ENCODE measurements at places on chromosomes 5 and 9.
A peak's percentile ranks its signal among the peaks of the same experiment; 100 is the strongest.

DNA sequence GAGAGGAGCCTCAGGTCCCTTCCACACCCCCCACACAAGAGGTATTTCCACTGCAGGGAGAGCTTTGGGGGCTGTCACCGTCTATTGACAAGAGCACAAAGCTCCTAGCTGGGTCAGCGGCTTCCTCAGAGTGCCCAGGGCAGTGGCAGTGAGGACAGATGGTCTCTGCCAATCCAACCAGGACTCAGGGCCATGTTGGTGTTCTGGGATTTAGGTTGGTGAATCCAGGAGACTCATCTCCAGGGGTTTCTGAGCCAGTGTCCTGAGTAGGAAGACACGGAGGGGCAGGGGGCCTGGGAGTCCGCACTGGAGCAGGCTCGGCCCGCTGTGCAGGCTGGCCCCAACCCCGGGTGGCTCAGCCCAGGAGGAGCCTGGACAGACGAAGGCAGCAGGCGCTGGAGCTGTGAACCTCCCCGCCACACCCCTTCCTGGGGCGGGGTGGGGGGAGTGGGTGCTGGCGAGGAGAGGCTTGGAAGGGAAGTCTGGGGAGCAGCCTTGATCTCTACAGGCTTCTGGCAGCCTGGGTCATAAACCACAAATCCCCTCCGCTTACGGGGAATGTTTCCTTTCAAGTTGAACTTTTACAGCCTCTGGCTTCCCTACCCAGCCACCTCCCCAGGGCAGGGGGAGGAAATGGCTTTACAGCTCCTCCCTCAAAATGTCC lies 19.6 kb downstream of the CRB2 start:
- no peak for DNase-seq

DNA sequence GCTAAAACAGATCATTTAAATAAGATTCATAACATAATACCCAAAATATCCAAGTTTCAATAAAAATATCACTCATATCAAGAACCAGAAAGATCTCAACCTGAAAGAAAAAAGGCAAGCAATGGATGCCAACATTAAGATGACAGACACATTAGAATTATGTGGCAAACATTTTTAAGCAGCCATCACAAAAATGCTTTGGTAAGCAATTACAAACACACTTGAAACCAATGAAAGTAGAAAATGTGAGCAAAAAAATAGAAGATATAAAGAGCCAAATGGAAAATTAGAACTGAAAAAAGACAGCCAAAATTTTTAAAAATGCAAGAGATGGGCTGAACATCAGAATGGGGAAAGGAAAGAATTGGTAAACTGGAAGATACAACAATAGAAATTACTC lies 96.9 kb downstream of the PRELID2 start:
- DNase-seq = no peak

DNA sequence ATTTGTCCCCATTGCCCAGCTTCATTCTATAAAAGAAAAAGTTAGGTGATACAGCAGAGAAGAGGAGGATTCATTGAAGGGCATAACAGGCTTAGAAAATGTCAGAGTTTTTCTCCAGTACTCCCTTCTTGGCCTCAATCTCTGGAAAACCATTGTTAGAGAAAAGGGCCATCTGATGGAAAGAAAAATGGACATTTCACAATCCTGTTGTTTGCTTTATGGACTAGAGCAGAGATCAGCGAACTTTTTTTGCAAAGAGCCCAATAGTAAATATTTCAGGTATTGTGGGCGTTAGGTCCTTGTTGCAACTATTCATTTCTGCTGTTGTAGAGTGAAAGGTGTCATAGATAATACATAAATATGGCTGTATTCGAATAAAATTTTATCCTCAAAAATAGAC lies 208.8 kb downstream of the TLE4 start:
- no peak for DNase-seq

DNA sequence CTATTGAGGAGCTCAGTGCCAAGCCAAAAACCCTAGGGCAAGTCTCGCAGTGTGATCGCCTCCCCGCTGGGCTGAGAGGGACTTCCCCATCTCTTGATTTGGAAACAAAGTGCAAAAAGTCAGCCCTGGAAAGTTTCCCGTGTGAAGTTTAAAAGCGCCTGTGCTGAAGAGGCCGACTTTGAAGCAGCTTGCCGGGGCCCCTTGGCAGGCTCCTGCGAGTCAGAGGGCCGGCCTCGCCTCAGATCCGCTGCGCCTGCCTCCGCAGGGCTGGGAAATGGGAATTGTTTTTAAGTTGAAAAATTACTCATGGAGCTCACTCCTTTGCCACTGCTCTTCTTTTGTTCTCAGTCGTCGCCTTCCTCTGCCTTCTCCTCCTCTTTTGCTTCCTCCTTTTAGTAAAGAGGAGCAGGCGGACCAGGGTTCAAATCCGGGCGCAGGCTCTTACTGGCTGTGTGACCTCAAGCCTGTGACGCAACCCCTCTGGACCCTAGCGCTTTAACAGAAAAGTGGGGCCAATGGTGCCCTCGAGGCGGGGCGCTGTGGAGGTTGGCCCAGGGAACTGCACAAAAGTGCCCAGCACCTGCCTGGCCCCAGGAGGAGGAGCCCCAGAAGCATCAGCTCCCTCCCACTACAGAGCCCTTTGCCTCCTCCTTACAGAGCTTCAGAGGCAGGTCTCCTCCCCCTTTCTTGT lies 14.7 kb upstream of the LHX2 start:
- DNase-seq = no peak

GRCh38 chr5:132525299-132525724 lies 18.0 kb downstream of the IL5 start:
- no peak for DNase-seq

- DNase-seq = no peak
Observed at GRCh38 chr5:6989230-6989629, 276.0 kb downstream of the TENT4A start.

- peak; percentile 83 for DNase-seq
Observed at GRCh38 chr9:132241840-132242620, 80.2 kb downstream of the NTNG2 start.

DNA sequence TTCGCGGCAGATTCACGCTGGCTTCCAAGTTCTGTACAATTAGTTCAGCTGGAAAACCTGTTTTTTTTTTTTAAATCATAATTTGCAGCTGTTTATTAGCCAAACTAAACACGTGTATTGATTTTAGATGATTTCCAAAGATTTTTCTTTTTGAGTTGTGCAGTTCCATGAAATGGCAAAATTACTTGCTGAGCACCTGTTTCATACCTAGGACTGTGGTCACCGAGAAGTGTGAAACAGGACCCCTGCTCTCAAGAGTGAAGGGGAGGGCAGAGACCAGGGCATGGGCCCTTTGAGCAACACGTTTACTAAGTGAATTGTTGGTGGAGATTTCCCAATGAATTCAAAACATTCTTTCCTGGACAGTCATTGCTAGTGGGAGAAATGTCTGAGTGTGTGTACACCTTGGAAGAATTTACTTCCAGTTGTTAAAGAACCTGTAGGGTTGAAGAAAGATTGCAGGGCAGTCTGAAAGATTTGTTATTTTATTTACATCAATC lies 688 bp downstream of the SNX24 start:
- DNase-seq = no peak

DNA sequence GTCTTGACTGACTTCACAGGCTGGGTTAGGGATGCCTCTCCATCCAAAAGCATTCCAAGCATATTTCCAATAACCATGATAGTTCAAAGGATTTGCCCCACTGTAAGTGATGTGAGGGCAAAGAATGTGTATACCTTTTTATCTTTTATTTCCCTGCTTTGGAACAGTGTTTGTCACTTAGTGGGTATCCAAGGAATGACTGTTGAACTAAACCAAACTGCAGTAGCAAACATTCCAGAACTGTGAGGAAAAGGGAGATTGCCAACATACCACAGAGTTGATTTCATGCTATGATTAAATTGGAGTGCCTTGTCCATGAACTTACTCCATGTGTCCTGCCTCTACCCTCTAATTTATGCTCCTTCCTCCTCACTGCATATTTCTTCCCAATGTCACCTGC lies 400.0 kb downstream of the KIAA0825 start:
- DNase-seq = no peak

DNA sequence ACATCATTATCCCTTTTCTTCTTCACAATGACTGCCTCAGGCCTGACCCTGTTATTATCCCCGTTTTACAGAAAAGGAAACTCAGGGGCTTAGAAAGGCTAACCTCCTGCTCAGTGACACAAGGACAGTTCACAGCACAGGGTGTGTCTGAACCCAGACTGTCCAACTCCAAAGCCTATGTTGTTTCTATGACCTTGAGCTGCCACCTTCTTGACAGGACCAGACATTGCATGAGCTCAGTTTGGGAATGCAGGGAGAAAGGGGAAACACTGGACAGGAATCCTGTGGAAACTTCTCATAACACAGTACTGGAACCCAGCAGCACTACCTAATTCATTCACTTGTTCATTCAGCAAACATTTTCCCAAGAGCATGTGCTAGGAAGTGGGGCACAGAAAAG lies 472.8 kb downstream of the CDK5RAP2 start:
- DNase-seq = no peak

- no peak for DNase-seq
Observed at GRCh38 chr9:127494304-127494702, 43.0 kb downstream of the LRSAM1 start.

DNA sequence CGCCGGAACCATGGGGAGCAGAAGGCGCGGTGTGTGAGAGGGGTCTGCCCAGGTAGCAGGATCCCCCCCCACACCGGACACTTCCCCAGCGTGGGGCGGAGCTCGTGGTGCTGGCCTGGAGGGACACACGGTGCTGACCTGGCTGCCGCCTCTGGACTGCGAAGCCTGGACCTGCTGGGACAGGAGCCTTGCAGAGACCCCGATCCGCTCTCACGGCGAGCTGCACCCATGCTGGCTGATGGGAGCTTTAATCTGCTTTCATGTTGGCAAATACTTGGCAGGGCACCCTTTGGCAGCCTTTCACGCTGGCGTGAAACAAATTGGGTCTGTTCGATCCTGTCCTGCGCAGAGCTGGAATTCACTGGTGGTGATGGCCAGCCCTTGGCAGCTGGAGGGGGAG lies 7.4 kb downstream of the NKD2 start:
- DNase-seq = no peak

GRCh38 chr9:110179734-110180133 lies 28.2 kb downstream of the C9orf152 start:
- DNase-seq = no peak

- DNase-seq = peak; percentile 82
Observed at GRCh38 chr9:121954477-121955140, 138.5 kb downstream of the TTLL11 start.

GRCh38 chr9:89661391-89661949 lies 56.7 kb downstream of the GADD45G start:
- DNase-seq = no peak

DNA sequence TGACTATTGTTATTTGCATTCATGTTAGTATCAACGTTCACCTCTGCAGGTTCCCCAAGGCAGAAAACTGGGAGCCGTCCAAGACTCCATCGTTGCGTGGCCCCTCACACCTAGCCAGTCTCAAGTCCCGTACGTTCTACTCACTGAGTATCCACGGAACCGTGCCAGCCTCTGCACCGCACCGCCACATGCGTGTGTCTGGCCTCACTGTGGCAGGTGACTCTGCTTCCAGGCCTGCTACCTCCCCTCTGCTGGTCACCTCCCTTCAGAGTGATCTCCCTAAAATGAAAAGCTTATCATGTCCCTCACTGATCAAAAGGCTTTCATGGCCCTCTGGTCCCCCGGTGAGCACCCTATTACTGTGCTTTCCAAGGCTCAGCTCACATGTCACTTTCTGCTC lies 108.1 kb downstream of the GABBR2 start:
- no peak for DNase-seq

DNA sequence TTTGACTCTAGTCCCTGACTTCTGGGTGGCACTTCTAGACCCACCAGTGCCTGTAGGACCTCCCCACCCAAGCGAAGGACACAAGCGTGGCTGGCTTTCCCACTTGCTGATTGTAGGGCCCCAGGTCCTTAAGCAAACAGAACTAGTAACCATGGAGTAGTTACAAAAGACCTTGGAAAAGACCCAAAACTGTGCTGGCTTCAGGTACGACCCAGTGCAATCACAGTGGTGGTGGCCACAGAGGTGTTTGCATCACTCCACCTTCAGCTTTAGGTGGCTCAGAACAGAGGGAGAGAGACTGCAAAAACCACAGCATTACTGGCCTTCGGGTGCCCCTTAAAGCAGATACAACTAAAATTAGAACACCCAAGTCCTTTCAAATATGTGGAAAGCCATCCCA lies 52.9 kb downstream of the SLCO4C1 start:
- no peak for DNase-seq

GRCh38 chr5:61674378-61674777 lies 342.3 kb downstream of the ZSWIM6 start:
- DNase-seq = no peak

DNA sequence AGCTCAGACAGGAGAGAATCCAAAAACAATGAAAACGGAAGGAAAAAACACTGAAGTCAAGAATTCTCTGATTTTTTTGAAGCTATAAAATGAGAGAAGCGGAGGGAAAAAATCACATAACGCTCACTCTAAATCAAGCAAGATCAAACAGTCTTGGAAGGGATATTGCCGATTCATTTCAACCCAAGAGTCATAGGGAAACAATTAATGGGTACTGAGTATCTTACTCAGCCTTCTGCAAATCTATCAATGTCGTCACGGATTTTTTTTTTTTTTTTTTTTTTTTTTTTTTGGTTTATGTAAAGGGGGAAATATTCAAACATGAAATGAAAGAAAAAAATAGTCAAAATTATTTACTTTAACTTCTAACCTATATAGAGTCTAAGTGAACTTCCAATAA lies 9.5 kb downstream of the MEF2C start:
- no peak for DNase-seq

DNA sequence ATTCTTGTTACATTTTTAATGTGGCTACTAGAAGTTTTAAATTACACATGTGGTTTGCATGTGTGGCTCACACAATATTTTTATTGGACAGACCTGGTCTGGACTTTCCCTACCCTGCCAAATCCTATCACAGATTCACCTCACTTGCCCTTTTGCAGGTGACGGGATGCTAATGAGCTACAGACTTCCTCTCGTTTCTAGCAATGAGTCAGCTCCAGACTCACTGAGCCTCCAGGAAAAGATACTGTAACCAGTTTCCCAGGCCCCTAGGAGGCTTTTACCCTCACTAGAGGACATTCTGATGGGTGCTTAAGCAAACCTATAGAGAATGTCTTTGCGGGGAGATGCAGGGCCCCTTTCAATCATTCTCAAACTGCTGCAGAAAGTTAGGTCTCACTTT lies 135.4 kb downstream of the WDR41 start:
- DNase-seq = no peak

GRCh38 chr9:81070689-81071088 lies 618.7 kb downstream of the TLE1 start:
- no peak for DNase-seq

DNA sequence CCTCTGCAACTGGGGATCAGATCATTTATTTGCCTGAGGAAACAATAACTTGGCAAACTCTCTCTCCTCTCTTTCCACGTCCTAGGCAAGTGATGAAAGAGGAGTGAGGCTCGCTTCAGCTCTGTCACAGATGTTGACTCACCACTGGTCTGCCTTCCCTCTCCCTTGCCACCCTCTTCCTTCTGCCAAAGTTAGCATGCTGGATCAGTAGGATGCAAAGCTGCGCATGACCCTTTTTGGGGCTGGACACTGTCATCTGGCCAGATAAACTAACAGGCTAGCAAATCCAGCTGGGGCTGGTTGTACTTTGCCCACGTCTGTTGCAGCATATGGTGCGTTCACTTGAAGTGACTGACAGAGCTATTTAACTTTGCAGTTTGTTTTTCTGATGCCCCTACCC lies 36.2 kb upstream of the SMARCA2 start:
- DNase-seq = no peak

- DNase-seq = no peak
Observed at GRCh38 chr5:148864113-148864841, 37.9 kb downstream of the ADRB2 start.
